ENCODE measurements at places on chromosomes 7 and 10.

DNA sequence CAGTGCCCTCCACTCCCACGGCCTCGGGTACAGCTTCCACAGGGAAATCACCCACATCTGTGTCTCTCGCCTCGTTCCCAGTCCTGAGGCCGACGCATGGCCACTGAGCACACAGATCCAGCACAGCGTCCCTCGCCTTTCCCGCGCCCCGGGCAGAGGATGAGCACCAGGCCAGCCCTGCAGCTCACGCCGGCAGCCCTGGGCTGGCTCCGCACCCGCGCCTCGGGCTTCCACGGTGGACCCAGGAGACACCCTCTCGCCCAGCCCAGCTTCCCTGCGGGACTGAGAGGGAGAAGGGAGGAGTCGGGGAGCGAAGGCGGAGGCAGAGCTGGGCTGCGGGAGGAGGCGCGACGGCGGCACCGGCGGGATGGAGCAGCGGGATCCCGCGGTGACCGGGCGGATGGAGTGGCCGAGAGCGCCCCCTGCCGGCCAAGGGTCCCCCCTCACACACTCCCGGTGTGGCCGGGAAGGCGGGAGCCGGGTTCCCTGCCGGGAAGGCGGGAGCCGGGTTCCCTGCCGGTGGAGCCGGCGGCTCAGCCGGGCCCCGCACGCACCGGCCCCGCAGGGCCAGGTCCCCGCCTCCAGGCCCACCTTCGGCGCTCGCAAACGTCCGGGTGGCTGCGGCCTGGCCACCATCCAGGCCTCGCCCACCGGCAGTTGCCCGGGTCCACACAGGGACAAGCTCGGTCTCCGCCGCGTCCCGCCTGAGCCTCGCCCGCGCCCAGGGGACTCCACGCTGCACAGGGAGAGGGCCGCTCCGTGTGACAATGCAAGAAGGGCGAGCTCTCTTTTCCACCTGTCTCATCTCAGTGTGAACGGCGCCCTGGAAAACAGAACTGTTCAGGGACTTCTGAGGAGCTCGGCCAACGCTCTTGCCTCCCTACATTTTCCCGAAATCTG, 110.3 kb upstream of the LANCL2 start:
- peak overlapping the region; percentile 44 for H3K4me3 ChIP-seq
- peaks cover 5% of the 10 kb centered on the region for H3K4me1 ChIP-seq
- peak overlapping the region; percentile 28 for H3K27ac ChIP-seq
- H3K36me3 ChIP-seq, result no peaks in the 10 kb centered on the region
- peak; percentile 67 for DNase-seq

- H3K4me1 ChIP-seq, result peaks cover 1% of the 10 kb centered on the region
- no peaks in the 10 kb centered on the region for H3K36me3 ChIP-seq
- DNase-seq, result peak; percentile 62
- no peak overlapping the region for H3K4me3 ChIP-seq
- no peak overlapping the region for H3K27ac ChIP-seq
Observed at GRCh38 chr10:76329891-76330575, 898.6 kb downstream of the LRMDA start.

GRCh38 chr7:94584113-94584512, 71.8 kb downstream of the SGCE start:
- peaks cover 1% of the 10 kb centered on the region for H3K4me1 ChIP-seq
- H3K36me3 ChIP-seq, result no peaks in the 10 kb centered on the region
- DNase-seq, result peak; percentile 16

GRCh38 chr10:63603709-63604445, 82.7 kb downstream of the REEP3 start:
- no peak overlapping the region for H3K27ac ChIP-seq
- H3K4me3 ChIP-seq, result no peak overlapping the region
- H3K4me1 ChIP-seq, result peaks cover 6% of the 10 kb centered on the region
- H3K27me3 ChIP-seq, result no peaks in the 10 kb centered on the region
- DNase-seq, result peak; percentile 94
- H3K36me3 ChIP-seq, result peaks cover 3% of the 10 kb centered on the region

- DNase-seq, result peak; percentile 18
- no peaks in the 10 kb centered on the region for H3K27me3 ChIP-seq
- peaks cover 32% of the 10 kb centered on the region for H3K36me3 ChIP-seq
Observed at GRCh38 chr7:107201795-107202450, 33.1 kb downstream of the HBP1 start.

DNA sequence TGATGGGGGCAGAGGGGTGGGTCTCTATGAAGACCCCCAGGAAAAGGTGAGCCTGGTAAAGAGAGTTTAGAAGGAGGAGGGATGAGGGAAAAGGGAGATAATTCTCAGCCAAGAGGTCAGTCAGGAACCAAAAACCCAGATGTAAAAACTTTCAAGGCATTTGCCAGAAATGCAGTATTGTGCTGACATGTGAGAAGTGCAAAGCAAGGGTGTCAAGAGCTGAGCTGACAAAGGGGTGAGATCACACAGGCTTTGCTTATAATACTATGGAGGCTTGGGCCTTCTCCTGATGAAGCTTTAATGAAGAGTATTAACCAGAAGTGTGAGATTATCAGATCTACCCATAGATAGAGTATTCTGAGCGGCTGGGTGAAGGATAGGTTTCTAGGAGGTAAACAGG, 22.3 kb upstream of the IFRD1 start:
- H3K4me1 ChIP-seq, result peaks cover 4% of the 10 kb centered on the region
- no peaks in the 10 kb centered on the region for H3K36me3 ChIP-seq
- no peak overlapping the region for H3K4me3 ChIP-seq
- no peak for DNase-seq
- H3K27ac ChIP-seq, result no peak overlapping the region

DNA sequence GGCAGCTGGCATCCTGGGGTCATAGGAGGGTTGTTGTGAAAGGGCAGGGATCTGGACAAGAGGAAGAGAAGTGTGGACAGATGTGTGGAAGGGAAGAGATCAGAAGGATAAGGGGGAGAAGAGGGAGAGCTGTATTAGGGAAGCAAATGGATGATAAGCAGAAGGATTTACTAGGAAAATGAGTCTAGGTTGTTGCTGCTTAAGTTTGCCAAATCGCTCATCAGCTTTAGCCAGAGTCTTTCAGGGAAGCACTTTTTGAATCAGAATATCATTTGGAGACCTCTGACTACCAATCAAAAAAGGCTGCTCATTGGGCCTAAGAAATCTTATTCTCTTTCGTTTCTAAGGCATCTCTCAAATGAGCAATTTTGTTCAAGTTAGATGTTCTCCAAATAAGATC, 2.6 kb upstream of the CSGALNACT2 start:
- H3K27ac ChIP-seq, result no peak overlapping the region
- H3K36me3 ChIP-seq, result no peaks in the 10 kb centered on the region
- peaks cover 2% of the 10 kb centered on the region for H3K27me3 ChIP-seq
- no peak overlapping the region for H3K4me3 ChIP-seq
- DNase-seq, result no peak

DNA sequence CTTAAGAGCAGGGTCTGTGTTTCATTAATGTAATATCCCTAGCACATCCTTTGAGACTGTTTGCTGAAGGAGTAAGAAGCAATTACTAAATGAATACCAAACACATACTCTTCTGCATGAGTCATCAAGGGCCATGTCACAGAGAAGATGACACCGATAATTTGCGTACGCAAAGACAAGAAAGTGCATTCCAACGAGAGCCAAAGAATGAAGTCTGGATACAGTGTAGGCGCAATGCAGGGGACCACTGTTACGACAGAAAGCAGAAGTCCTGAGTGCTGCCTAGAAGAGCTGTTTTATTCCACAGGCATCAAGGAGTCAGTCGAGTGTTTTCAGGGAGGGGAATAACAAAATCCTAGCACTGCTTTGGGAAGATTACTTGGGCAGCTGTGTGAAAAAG, 62.7 kb downstream of the VPS41 start:
- H3K27ac ChIP-seq, result peak overlapping the region; percentile 10
- H3K27me3 ChIP-seq, result no peaks in the 10 kb centered on the region
- DNase-seq, result peak; percentile 78
- peaks cover 1% of the 10 kb centered on the region for H3K36me3 ChIP-seq
- H3K4me3 ChIP-seq, result no peak overlapping the region

DNA sequence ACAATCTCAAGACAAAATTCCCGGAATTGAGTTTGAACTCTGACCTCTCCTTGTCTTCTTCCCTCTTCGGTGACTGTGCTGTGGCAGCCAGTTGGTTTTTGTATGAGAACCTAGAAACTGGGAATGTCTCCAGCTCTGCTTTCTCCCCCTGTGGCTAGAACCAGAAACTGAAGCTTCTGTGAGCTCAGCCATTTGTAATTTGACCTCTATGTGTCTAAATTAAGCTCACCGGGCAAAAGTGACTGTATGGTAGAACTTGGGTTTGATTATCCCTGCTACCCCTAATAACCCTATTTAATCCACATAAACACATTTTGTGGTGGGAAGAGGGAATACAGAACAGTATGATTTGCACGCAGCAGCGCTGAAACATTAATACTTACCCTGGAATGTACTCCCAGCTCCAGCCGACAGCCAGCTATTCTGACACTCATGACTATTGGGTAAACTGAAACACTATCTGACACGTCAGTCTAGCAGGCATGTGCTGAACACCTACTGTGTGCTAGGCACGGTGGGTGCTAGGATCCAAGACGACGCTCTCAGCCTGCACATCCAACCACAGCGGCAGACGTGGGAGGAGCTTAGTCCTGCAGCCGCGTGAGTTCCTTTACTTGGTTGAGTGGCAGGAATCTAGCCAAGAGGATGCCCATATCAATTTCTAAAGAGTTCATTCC, 324.8 kb downstream of the SFMBT2 start:
- no peaks in the 10 kb centered on the region for H3K36me3 ChIP-seq
- H3K4me3 ChIP-seq, result no peak overlapping the region
- H3K27me3 ChIP-seq, result no peaks in the 10 kb centered on the region
- no peak overlapping the region for H3K27ac ChIP-seq
- DNase-seq, result peak; percentile 72

Measured in IMR-90 (cell line).